ENCODE measurements at places on chromosomes 6 and 20.

DNA sequence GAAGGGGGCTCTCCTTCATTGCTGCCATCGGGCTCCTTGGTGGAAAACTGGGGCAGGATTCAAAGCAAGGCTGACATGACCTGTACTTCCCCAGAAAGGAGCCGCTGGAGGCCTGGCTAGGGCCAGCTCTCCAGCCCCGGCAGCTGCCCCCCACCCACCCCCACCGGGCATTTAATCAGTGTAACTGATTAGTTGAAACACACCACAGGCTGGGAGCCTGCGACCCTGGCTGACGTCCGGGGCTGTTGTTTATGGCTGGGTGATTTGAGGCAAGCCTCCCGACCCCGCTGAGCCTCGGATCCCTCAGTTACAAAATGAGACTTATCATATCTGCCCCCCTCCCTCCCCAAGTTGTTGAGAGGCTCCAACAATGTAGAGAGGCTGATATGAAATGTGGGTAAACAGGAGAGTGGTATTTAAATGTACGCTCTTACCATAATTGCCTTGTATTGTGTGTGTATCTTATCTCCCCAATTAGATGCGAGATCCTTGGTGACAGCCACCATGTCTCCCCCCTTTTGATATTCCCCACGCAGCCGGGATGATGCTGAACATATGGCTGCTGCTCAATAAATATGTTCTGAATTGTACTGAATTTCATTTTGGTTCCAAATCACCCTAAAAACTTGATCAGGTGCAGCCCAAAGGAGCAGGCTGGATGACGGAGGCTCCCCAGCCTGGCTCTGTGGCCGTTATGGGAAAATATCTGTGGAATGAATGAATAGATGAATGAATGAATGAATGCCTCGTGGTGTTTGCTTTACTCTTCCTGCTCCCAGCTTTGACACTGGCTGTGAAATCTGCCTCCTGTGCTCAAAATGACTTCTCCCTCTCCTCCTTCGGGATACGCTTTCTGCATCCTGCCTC lies 31.8 kb upstream of the APCDD1L start:
- no peak for DNase-seq

- DNase-seq: no peak
These were observed 19.4 kb upstream of the SCUBE3 start for GRCh38 chr6:35194390-35194789.

DNA sequence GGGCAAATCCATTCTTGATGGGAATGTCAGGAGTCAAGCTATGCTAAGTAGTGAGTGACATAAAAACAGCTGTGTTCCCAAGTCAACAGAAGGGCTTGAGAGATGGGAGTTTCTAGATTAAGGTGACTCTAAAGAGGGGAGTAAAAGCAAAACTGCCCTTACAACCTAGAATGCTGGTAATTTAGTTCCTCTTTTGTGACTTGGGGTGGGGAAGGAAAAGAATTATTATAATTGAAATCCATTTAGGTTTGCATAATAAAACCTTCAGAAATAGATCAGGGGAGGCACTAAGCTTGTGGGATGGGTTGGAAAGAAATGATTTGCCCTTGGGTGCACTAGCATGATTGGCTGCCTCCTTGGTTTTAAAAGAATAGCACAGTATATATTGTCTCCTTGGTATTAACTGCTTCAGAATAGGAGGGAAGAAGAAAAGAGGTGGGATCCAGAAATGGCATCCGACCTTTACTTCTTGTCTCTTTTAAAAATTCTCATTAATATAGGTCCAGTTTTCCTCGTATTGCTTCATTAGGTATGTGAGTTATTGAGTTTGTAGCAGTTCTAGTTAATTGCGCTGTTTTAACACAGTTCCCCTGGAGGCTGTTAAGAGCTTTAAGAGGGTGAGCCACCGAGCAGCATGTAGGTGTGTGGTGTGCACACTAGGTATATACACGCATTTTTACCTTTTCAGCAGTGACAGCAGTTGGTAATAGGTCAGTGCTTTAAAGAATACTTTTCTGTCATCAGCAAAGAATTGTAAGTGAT lies 95.3 kb upstream of the VSTM2L start:
- DNase-seq: no peak

GRCh38 chr6:159933077-159933476 lies 35.8 kb upstream of the IGF2R start:
- no peak for DNase-seq

- no peak for DNase-seq
These were observed 44.3 kb downstream of the CTCFL start for GRCh38 chr20:57480444-57481160.

DNA sequence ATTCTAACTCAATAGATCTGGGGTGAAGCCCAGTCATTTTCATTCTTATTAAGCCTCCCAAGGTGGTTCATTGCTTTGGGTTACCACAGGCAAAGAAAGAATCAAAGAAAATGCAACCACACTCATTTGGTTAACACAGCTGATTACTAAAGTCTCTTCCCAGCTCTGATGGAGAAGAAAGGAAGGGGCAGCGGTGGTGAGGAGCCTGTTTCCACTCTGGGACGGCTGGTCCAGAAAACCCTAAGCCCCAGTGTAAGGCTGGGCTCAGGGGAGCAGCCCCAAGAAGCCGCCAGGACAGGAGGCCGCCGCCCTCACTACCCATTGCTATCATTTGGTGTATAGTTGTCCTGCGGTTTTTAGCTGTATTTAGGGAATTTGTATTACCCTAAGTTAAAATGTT lies 226.9 kb downstream of the CD83 start:
- no peak for DNase-seq

DNA sequence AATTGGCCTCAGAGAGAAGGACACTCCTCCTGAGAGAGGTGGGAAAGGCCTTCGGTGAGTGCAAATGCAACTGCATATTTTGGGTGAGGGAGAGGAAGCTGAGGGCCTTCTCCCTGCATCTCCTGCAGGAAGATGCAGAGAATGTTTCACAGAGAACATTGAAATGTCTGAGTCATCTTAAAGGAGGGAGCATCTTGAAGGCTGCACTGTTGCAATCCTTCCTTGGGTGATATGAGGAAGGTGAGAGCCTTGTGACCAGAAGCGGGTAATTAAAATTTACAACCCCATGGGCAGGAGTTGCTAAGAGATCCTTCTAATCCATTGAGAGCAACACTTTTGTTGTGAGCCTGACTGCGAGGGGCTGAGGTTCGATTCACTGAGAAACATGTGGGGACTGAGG lies 375.7 kb upstream of the MARCKS start:
- no peak for DNase-seq

GRCh38 chr6:31423550-31423949 lies 20.2 kb downstream of the MICA start:
- DNase-seq: no peak

DNA sequence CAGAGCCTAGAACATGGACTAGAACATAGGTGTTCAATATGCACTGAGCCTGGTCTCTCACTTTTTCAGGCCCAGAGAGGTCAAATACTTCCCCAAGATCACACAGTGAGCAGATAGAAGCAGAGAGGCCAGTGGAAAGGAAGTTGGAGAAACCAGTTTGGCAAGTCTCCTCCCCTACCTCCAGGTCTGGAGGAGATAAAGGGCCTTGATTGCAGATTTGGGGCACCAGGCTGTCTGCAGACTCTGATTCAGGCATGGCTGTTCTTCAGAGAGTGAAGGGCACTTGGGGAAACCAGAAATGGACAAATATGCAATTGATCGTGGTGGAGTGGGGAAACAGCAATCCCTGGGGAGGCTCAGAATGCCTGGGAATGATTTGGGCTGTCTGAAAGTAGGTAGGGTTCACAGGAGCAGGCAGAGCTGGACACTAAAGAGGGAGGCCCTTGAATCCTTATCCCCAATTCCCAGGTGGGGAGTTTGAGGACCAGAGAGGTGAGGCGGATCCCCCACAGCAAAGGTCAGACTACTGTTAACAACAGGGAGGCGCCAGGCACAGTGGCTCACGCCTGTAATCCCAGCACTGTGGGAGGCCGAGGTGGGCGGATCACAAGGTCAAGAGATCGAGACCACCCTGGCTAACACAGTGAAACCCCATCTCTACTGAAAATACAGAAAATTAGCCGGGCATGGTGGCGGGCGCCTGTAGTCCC lies 2.3 kb downstream of the PEDS1 start:
- no peak for DNase-seq

GRCh38 chr6:1285956-1286355 lies 25.9 kb upstream of the FOXQ1 start:
- no peak for DNase-seq

DNA sequence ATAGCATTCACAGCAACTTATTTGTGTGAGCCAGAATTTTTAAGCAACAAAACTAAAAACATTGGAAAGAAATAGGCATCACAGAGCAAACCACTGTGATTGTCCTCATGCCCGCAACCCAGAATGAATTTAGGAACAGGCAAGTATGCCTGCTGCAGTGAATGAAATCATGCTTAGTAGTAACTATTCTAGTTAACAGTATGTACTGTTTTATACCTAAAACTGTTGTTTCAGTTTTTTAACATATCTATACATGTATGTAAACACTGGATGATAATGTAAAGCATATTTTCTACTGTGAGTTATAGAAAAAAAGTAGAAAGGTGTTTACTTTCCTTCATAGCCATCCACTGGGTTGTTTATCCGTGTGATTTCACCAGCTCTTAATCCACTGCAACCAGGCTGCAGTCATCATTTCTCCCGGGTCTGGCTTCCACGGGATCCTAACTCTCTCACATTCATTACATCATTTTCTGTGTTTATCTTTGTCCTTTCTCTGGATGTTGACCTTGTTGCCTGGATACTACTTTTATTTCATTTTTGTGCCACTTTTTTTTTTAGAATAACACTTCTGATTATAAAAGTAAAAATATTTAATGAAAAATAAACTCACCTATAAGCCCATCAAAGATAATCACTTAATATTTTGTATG lies 3.6 kb upstream of the ARFGEF3 start:
- no peak for DNase-seq

- no peak for DNase-seq
These were observed 397.5 kb downstream of the CDKAL1 start for GRCh38 chr6:20931772-20932171.

GRCh38 chr20:2703716-2704475 lies 11.3 kb downstream of the EBF4 start:
- DNase-seq: no peak

DNA sequence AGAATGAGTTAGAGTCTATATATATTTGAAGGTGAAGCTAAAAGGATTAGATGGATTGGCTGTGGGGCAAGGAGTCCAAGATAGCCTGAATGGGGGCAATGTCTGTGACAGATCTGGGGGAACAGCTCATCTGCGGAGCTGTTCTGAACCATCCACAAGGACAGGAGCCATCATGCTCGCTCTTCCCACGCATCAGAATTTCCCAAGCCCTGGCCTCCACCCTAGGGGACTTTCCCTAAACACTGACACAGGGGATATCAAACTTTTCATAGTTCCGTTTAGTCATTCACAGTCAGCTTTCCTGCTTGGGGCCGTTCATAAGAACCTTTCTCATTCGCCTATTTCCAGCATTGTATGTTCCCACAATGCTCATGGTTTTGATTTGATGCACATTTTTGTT lies 37.6 kb upstream of the CCN6 start:
- no peak for DNase-seq

GRCh38 chr6:117167520-117168271 lies 97.7 kb upstream of the VGLL2 start:
- DNase-seq: no peak

DNA sequence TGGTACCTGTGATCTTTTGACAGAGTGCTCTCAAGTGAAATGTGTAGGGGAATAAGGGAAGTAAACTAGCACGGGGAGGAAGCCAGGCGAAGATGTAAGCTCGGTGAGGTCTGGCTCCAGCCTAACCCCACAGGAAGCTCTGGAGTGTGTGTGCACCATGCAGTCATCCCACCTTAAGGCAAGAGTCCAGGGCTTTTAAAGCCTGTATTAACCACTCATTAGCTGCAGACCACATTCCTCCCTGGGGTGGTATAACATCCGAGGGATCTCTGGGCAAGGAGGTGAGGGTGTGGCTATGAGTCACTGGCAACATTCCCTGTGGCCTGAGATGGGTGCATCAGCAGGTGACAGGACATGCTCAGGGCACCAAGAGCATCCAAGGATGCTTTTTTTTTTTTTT lies 12.5 kb upstream of the RANBP9 start:
- DNase-seq: no peak

GRCh38 chr6:111625461-111626391 lies 20.0 kb upstream of the TRAF3IP2 start:
- no peak for DNase-seq

- no peak for DNase-seq
These were observed 48.0 kb downstream of the SYTL3 start for GRCh38 chr6:158697811-158698210.

DNA sequence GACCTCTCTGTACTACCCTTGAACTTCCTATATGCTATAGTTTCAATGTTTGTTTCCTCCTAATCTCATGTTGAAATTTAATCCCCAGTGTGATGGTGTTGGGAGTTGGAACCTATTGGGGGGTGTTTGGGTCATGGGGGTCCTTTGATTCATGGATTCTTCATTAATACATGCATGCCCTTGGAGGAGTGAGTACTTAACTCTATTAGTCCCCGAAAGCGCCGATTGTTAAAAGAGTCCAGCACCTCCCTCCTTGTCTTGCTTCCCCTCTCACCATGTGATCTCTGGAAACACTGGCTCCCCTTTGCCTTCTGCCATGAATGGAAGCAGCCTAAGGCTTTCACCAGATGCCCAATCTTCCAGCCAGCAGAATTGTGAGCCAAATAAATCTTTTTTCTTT lies 31.7 kb downstream of the NCR2 start:
- DNase-seq: no peak

- DNase-seq: peak; percentile 69
These were observed 15.1 kb upstream of the PPP1R16B start for GRCh38 chr20:38790200-38791053.

GRCh38 chr6:169993861-169994481 lies 242.5 kb downstream of the ERMARD start:
- DNase-seq: no peak

- no peak for DNase-seq
These were observed 815.8 kb upstream of the EYS start for GRCh38 chr6:66522864-66523263.

GRCh38 chr20:47577314-47577713 lies 75.6 kb downstream of the NCOA3 start:
- DNase-seq: no peak

- no peak for DNase-seq
These were observed 52.1 kb downstream of the YTHDF1 start for GRCh38 chr20:63163596-63164483.

GRCh38 chr6:83546636-83547035 lies 34.3 kb downstream of the PRSS35 start:
- no peak for DNase-seq

- no peak for DNase-seq
These were observed 7.8 kb upstream of the NR2E1 start for GRCh38 chr6:108157981-108158525.

DNA sequence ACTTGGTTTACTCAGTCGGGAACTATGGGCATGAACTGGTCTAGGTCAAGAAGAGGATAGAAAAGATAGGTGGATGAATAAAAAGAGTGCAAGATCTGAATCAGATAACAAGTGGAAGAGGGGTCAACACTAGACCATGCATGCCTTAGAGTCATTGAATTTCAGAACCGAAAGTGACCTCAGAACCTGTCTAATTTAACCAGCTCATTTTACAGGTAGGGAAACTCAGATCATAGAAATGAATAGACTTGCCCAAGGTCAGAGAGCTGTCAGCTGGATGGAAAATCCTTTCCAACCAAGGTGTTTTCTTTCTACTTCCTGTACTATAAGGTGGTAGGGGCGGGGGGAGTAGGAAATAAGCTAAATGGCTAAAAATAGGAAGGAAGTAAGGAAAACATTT lies 121.4 kb upstream of the ADGRF1 start:
- no peak for DNase-seq
